Dermis microvascular lymphatic vessel endothelial cell (primary cell): ENCODE measurements at places on chromosomes 6 and 20.

DNA sequence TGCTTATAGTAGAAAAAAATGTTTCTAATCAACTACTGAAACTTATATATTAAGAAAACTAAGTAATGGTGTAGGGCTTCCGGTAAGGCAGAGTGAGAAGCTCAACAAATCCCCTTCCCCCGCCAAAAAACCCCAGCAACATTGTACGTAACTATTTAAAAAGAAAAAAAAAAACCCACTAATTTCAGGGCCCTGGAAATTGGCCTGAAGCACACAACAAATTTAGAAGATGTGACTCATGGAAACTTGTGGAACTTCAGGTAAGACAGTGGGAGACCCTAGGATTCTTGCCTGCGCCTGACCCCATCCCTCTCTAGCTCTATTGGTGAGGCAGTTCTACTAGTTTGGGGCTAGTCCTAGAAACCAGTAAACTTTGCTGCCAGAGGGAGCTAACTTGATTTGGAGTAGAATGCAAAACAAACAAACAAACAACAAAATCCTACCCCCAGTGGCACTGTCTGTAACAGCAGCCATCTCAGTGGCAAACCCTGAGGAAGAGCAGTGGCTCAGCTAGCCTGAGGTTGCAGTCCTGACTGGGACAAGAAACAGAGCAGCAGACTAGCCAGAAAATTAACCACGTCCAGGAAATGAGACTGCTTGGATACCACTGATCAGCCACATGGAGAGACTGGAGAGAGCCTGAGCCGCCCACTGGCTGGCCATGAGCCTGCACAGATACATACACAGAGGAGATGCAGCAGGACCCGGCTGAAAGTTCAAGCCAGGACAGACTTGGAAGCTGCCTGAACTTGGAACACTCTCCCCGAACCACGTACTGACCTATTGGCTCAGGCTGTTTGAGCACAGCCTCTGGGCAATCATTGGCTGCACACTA lies 135.1 kb downstream of the TBXT start:
- DNase-seq = no peak

- DNase-seq = no peak
Observed at GRCh38 chr6:31874836-31875572, 3.8 kb downstream of the SLC44A4 start.

DNA sequence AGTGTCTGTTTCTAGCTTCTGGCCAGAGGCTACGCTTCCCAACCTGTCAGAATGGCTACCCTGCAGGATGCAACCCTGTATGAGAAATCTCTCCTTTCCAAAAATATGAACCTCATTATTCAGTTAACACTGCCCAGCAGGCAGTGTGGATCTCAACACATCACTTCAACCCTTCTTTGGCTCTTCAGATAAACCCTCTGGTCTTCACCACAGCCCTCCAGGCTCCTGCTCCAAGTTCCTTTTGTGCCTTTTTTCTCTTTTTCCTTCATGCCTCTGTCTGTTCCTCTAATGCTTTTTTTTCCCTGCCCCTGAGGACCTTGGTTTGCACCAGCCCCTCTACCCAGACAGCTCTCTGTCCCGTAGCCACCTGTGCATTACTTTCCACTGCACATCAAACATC lies 207.4 kb downstream of the MYLK4 start:
- no peak for DNase-seq

GRCh38 chr6:116611056-116611455 lies 5.2 kb upstream of the RSPH4A start:
- DNase-seq = no peak

DNA sequence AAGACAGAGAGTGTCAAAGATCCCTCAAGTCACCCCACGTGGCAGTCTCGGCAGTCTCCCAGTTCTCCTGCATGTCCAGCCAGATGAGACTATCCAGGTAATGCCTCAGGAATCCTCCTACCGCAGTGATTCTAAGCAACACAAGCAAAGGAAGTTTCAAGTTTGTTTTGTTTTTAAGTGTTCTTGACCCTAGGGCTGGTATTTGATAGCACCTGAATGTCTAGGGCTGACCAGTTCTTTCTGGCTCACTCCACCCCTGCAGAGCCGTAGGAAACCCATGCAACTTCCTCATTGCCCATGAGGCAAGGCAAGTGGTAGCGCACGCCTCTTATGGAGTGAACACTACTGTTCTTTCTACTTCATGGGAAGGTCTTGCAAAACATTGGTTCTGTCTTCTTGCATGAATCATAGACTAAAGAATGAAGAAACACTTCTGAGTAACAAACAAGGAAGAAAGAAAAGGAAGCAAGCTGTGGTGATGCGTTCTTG lies 24.8 kb upstream of the FOXQ1 start:
- no peak for DNase-seq

GRCh38 chr6:41373919-41374617 lies 38.7 kb downstream of the NCR2 start:
- DNase-seq = no peak

GRCh38 chr20:17499041-17499440 lies 32.1 kb downstream of the BFSP1 start:
- DNase-seq = no peak

- DNase-seq = no peak
Observed at GRCh38 chr20:23179766-23180403, 93.8 kb upstream of the CD93 start.

- DNase-seq = no peak
Observed at GRCh38 chr6:116307001-116307400, 27.3 kb upstream of the TSPYL1 start.

DNA sequence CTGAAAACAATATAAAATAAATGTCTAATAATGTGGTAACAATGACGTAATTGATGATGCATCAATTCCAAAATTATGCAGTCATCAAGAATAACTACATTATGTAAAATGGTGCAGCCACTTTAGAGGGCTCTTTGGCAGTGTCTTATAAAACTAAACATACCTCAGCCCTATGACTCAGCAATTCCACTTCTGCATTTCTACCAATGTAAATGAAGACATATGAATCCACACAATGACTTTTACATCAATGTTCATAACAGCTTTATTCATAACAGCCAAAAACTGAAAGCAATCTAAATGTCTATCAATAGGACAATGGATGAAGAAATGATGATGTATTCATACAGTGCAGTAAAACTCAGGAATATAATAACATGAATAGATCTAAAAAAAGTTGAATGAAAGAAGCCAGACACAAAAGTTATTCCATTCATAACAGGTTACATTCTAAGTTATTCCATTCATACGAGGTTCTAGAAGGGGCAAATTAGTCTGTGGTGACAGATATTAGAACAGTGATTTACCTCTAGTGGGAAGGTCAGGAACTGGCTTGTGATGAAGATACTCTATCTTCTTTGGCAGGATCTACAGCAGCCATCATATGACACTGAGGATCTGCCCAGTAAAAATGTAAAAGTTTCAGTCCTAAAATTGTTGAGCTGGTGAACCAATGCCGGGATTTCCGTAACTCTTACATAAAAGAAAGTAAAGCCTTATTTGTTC lies 396.1 kb downstream of the PLCB1 start:
- no peak for DNase-seq

DNA sequence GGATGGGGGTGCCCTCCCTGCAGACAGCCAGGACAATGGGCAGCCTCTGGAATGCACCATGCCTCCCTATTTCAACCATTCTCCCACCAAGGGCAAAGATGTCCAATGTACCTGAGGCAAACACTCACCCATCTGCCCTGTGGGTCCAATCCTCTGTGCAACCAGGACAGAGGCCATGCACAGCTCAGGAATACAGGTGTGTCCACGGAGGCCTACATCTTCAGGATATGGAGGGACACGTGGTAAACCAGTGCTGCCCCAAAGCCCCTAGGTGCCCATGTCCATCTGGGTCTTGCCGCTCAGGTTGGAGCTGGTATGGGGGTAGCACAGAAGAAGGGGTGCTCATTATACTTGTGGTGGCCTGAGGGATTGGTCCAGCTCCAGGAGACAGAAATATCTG lies 20.4 kb upstream of the TAF8 start:
- no peak for DNase-seq

GRCh38 chr6:106413016-106413415 lies 52.5 kb downstream of the CRYBG1 start:
- no peak for DNase-seq

GRCh38 chr6:142846883-142847287 lies 98.1 kb downstream of the HIVEP2 start:
- DNase-seq = peak; percentile 89

DNA sequence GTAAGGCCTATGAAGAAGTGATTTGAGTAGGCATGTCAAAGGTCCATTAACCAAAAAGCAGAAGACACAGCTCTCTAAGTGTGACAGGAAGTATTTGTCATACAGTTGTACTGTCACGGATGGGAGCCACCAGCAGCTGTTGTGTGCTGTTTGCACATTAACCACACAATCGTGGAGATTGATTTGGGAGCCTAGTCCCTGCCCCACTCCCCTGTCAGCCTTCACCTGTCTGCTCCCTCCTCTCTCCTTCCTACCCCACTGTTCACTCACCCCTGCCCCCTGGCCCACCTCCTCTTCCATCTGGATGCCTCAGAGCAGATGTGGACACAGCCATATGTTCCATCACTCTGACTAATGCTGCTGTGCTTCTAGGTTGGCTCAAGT lies 124.7 kb upstream of the SPACA1 start:
- DNase-seq = no peak

GRCh38 chr6:114941078-114941477 lies 598.3 kb upstream of the HS3ST5 start:
- no peak for DNase-seq

GRCh38 chr6:130946076-130946475 lies 117.0 kb downstream of the EPB41L2 start:
- DNase-seq = peak; percentile 73

DNA sequence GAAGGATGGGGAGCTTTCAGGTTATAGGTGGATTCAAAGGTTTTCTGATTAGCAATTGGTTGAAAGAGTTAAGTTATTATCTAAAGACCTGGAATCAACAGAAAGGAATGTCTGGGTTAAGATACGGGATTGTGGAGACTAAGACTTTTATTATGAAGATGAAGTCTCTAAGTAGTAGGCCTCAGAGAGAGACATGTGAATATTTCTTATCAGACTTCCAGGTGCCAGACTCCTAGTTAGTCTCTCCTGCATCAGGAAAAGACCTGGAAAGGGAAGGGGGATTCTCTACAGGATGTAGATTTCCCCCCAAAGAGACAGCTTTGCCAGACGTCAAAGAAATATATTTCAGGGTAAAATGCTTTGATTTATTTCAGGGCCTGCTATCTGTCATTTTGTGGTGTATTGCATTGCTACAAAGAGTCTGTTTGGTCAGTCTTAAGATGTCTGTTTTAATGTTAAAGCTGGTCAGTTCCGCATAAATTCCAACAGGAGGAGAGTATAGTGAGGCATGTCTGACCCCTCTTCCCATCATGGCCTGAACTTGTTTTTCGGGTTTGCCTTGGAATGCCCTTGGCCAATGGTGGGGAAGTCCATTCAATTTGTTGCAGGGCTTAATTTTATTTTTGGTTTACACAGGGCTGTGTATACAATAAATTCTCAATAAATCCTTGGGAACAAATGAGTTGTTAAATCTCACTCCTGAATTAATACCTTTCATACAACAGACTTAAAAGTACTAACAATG lies 103.4 kb upstream of the RALGAPA2 start:
- DNase-seq = no peak

GRCh38 chr6:166637812-166638572 lies 10.9 kb upstream of the RPS6KA2 start:
- no peak for DNase-seq

DNA sequence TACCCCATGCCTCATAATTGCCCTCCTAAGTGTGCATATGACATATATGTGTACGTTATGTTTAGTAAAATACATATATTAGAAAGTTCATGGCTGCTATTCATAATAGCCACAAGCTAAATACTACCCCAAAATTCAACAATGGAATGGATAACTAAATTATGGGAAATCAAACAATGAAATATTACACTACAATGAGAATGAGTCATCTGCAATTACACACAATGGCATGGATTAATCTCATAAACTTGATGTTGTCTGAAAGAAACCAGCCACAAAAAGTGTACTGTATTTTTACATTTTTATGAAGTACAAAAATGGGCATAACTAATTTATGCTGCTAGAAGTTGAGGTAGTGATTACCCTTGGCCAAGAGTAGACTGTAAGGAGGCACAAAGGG lies 477.0 kb downstream of the HAO1 start:
- DNase-seq = no peak

- DNase-seq = no peak
Observed at GRCh38 chr20:1185316-1185741, 548 bp upstream of the TMEM74B start.
